ENCODE measurements at places on chromosomes 5 and 9. TPM values are rescaled to one million over a fixed set of nuclear protein-coding genes. Genes with fewer than 3 reads are reported as not detected.
A peak's percentile ranks its signal among the peaks of the same experiment; 100 is the strongest.

The TSLP gene
- 2.3 TPM for total RNA-seq

The CYSTM1 gene
- 48.5 TPM for total RNA-seq

The MZB1 gene
- 1.2 TPM for total RNA-seq

The MOB3B gene
- 2.1 TPM for total RNA-seq

The GPR21 gene
- 1.0 TPM for total RNA-seq

The PLPP1 gene
- 110 TPM for total RNA-seq

The DBN1 gene
- total RNA-seq = 19.9 TPM

The DOK3 gene
- 3.1 TPM for total RNA-seq

The UBQLN1 gene
- 88.8 TPM for total RNA-seq

DNA sequence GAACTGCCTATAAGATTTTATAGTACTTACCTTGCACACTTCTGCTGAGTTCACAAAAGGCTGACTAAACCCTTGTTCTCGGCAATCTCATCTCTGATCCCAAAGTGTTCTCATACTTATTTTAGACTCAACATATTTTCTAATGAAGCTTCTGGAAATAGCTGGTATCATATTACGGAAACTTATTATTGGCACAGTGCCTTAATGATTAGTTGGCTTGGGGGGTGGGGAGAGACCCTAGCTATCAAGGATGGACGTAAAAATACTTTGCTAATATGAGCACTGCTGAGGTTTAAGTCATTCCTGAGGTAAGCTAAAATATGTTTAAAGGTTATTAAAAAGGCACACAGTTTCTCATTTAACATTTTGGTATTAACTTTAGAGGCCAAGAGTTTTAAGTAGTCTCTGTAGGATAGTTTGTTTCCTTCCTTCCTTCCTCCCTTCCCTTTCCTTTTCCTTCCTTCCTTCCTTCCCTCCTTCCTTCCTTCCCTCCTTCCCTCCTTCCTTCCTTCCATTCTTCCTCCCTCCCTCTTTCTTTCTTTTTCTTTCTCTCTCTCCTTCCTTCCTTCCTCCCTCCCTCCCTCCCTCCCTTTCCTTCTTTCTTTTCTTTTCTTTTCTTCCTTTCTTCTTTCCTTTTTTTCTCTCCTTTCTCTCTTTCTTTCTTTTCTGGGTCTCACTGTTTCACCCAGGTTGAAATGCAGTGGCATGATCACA, 31.5 kb downstream of the ZSWIM6 start:
- DNase-seq = no peak

GRCh38 chr9:126397056-126397455, 70.4 kb downstream of the MVB12B start:
- no peak for DNase-seq

GRCh38 chr9:27377811-27378456, 81.0 kb upstream of the EQTN start:
- no peak for DNase-seq

DNA sequence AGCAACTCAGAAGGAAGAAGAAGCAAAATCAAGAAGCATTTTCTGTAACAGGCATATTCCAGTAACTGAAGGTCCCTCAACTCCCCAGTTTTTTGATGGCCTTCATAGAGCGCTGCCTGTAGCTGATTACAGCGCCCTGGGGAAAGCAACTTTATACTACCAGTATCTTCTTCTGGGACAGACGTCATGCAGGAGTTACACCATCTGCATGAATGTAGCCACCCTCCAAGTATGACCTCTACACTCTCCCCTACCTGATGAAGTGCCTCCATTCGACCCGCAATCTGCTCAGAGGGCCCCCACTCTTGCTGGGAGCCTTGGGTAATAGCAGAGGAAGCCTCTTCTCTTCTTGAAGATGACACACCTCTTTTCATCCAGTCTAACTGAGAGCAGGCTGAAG, 21.0 kb upstream of the SH3TC2 start:
- no peak for DNase-seq

DNA sequence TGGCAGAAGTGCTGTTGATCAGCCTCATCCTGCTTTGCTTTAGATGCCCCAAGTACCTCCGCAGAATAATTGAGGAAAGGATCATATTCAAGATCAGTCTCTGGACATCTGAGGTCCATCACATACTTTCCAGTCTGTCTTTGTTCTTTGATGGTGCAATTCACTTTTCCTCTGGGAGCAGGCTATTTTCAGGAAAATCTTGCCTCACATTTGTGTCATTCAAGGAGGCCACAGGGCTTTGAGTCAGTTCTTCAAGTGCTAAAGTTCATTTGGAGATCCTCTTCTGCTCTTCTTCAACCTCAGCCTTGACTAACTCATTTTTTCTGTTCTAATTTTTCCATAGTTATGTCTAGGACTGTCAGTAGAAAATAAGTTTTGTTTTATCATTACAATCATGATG, 18.6 kb downstream of the EQTN start:
- no peak for DNase-seq

DNA sequence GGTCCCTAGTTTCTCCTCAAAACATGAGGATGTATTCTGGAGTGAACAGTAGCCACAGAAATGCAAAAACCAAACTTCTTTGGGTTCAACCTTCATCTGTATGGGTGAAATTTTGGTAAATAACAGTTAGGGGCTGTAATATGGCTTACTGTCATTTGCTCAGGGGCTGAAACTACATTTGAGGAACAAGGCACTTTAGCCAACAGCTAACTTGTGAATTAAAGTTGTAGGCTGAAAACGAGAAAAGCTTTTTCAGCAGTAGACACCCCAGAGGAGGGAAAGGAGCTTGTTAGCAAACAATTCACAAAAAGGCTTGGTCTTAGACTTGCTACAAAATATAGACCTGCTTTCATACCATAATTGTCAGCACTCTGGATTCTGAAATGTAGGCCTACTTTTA, 6.6 kb downstream of the TMEM171 start:
- DNase-seq = no peak

DNA sequence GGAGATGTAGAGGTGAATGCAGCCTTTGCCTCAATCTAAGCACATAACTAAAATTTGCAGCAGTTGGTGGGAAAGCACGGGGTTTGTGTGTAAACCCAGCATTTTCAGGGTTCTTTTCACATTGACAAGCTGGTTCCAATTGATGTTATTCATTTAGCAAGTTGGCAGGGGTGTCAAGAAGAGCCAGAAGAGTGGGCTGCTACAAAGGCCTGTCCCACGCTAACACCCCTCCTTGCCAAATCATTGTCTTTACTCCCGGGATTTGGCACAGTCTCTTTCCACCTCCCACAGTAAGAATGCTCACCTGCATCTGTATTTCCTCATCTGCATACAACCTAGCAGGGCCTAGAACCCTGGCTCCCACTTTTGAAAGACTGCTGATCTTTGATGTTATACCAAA, 11.8 kb downstream of the RGMB start:
- DNase-seq = no peak

DNA sequence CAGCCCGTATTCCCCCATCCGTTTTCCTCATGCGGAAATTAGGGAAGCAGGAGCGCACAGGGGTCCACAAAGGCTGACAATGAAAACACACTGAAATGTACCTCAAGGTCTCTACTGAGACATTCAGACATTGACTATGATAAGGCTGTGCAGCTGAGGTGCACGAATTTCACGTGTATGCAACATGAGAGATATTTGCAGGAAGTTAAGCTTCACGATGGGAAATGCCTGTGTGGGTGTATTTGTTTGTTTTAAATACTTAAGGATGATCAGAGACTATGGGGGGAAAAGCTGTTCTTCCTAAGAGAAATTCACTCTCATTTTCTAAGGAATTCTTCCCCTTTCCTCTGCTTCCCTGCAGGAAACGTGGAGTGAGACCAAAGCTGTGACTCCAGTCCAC, 2.6 kb upstream of the SPATA31E1 start:
- DNase-seq = no peak

DNA sequence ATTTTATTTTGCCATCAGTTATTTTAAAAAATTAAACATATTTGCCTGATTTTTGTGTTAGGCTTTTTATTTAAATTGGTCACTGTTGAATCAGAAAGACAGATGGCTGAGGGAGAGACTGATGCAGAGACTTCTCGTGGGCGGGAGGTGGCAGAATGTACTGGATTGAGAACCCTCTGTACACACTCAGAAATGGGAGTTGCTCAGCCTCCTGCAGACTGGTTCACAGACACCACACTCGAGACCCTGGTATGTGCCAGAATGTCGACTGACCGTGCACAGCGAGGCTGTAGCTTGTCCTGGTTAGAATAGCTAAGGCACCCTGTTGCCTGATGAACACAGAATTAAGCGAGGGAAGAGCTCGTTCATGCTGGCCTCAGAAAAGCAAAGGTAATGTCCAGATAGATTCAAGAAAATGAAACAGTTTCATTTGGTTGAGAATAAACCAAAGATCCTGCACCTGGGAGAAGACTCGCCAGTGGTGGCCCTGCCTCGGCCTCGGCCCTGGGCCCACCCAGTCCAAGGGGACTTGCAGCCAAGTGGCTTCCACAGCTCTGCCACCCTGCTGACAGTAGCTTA, 71.3 kb upstream of the OTULINL start:
- DNase-seq = no peak

DNA sequence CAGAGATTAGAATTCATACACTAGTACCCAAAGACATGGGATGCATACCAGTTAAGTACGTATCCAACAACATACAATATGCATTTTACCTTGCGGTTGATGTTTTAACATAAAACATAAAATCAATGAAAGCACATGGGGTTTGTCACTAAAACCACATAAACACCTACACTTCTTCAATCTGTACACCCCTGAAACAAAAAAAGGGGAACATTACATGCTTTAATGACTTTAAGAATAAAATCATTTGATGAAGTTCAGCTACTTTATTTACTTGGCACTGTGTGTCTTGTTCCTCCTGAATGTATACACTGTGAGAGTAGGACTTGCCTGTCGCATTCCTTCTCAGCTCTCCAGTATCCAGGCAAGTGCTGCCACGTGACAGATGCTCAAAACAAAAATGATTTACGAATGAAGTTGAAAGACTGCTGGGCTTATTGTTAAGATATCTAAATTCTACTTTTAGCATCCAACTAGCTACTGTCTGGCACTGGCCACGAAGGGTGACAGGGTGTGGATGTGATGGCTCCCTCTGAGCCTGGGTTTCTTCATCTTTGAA, 21.0 kb downstream of the TNFSF15 start:
- DNase-seq = no peak

DNA sequence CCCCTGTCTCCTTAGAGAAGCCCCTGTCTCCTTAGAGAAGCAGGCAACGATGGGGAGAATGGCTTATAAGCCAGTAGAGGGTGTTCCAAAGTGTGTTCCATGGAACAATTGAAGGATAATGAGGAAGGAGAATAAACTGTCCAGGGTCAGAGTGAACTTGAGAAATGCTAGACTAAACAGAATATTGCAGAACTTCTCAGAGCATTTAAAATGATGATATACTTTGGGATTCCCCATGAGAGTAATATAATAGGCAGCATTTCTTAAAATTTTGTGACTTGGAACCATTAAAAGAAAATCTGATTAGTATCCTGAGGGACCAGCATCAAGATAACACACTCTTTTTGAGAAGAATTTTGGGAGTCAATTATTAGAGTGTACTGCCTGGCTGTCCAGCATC, 116.8 kb downstream of the PBX3 start:
- no peak for DNase-seq

- DNase-seq = peak; percentile 40
These were observed 315.5 kb upstream of the C9orf72 start for GRCh38 chr9:27888661-27889295.

DNA sequence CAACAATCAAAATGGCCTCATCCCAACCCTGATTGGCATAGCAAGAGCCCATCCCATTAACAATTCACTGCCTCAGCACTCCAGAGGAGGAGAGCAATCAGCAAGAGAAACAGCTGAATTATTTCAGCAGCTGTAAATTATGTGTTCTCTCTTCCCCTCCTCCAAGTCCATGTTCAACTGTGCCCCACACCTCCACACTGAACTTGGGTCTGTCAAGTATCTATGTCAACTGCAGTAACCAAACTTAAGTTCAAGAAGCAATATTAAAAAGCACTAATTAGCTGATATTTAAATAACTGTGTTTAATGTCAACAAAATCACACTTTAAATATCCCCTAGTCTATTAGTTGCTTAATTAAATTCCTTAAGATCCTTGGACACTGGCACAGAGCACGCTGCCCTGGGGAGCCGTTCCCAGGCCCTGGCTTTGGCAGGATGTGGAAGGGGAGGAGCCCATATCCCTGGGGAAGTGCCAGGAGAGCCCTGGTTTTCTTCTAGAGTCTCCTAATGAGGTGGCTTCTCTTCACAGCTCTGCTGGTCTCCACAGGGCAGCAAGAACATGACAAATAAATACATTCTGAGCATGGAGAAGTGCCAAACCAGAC, 50.6 kb downstream of the SIL1 start:
- peak; percentile 70 for DNase-seq

GRCh38 chr5:133227897-133228296, 176.1 kb downstream of the HSPA4 start:
- no peak for DNase-seq

GRCh38 chr5:132069561-132069960, 4.0 kb upstream of the CSF2 start:
- DNase-seq = no peak

- DNase-seq = no peak
These were observed 282.6 kb downstream of the ZNF608 start for GRCh38 chr5:124463851-124464250.

DNA sequence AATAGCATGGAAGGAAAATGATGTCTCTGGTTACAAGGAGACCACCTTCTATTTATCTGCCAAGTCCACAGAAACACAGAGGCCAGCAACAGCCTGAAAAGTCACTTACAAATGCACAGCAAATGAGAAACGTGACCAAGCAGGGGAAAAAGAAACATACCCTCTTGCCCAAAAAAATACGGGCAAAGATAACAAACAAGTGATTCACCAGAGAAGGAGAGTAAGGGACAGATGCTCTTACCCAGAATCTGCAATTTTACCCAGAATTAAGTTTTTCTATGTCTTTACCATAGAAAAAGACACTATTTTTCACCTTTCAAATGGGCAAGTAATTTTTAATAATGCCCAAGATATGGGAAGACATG, 28.1 kb downstream of the CAMSAP1 start:
- DNase-seq = no peak

GRCh38 chr5:159444441-159445082, 114.3 kb upstream of the IL12B start:
- DNase-seq = no peak

- no peak for DNase-seq
These were observed 96.1 kb downstream of the CYFIP2 start for GRCh38 chr5:157362012-157362411.

GRCh38 chr9:84750152-84750865, 80.8 kb downstream of the NTRK2 start:
- DNase-seq = no peak

DNA sequence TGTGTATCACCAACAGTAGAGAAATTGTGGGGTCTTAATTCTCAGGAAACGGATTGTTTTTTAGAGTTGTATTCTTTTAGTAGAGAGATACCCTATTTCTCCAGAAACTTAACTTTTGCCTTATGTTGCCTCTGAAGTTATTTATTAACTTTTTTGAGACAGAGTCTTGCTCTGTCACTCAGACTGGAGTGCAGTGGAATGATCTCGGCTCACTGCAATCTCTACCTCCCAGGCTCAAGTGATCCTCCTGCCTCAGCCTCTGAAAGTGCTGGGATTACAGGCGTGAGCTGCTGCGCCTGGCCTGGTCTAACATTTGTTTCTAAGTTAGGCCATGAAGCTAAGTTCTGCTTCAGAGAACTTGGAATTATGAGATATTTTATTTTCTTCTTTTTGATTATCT, 75.0 kb downstream of the CFAP95 start:
- DNase-seq = no peak

Measured in right cardiac atrium (tissue), 5 donors.